ENCODE measurements at places on chromosomes 7 and 10.

DNA sequence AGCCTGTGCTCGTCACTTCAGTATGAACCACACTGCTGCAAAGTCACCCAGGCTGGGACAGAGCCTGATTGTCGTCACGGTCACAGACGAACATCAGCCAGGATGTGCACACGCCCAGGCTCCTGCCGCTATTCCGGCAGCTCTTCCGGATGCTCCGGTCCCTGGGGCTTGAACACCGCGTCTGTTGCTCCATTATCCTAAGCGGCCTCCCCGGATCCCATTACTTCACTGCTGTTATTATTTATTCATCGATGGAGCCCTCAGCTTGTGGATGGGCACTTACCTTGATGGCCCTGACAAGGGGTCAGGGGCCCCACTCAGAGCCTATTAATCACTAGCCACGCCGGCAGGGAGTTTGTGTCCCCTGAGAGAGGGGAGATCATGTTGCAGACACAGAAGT lies 120.8 kb upstream of the PCBD1 start:
- no peak for DNase-seq

DNA sequence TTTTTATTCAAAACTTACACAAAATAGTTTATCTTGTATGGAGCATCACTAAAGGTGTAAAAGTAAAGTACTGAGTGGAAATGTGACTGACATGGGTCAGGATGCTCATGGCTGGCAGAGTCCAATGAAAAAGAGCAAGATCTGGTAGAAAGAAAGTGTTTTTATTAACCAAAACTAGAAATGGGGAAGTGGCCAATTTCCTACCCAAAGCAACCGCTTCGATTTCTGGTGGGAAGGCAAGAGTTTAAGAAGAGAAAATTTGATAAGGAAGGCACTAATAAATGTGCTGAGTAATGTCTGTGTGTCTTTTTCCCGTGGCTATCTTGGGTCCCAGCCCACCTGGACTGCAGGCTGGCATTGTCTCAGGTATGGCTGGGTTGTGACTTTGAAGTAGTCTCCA lies 277.7 kb downstream of the ANKRD7 start:
- DNase-seq, result no peak

DNA sequence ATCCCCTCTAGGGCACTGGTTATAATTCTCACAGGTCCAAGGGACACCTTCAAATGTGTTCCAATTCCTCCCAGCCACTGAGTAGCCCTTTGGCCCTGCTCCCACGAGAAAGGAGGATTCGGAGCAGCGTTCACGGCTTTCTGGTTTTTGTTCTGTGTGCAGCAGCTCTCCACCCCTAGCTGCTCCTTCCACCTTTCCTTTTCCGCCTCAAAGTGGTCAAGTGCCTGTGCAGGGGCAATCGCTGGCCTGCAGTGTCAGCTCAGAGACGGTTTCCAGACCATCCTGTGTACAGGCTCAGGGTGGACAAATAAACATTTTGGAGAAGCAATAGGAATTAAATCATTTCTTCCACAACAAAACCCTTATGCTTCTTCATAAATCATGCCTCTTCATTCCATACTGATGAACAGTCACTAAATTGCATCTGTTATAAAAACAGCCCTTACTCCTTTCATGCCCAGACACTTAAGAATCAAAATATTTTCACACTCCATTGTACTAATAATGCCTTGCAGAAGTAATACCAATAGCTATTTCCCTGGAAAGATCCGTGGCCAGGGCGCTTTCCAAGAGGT lies 1.1 kb downstream of the KIAA1549 start:
- no peak for DNase-seq

DNA sequence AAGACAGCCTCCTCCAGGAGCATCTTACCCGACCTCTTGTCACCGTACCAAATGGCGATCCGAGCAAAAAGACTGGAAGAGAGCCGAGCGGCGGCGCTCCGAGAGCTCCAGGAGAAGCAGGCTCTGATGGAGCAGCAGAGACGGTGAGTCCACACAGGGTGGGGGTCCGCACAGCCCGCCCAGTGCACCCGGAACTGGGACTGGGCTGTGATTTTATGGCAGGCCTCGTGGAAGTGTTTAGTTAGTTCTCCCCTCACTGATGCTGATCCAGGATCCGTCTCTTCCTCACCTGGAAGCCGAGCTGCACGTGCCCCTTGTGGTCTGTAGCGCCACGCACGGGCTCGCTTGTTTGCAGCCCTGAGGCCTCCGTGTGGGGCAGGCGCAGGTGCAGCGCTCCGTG lies 19.6 kb downstream of the LRRC27 start:
- DNase-seq, result no peak

DNA sequence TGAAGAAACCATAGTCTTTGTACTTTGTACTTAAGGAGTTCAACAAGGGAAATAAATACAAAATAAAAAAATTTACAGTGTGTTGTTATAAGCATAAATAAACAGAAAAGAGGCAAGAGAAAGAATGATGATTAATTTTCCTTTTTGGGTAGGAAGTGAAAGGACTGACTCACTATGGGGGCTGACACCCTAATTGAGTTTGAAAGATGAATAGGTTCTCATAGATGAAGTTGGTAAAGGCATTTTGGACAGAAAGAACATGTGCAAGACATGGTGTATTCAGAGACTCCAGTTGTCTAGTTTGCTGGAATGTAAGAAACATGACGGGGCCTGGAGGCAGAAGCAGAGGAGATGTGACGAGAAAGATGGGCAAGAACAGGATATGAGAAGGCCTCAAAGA lies 83.7 kb downstream of the VPS50 start:
- no peak for DNase-seq

DNA sequence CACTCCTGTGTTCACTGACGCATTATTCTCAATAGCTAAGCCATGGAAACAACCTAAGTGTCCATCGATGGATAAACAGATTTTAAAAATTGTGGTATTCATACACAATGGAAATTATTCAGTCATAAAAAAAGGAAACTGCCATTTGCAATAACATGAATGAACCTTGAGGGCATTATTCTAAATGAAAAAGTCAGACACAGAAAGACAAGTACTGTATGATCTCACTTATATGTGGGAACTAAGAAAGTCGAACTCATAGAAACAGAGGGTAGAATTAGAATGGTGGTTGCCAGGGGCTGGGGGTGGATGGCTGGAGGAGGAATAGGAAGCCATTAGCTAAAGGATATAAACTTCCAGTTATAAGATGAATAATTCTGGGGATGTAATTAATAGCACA lies 71.8 kb downstream of the JAZF1 start:
- no peak for DNase-seq

GRCh38 chr10:133388236-133388972 lies 5.6 kb upstream of the MTG1 start:
- no peak for DNase-seq

- no peak for DNase-seq
Measured at GRCh38 chr7:106127984-106128780, 16.1 kb upstream of the SYPL1 start.

- no peak for DNase-seq
Measured at GRCh38 chr7:101377189-101377736, 14.6 kb downstream of the COL26A1 start.

DNA sequence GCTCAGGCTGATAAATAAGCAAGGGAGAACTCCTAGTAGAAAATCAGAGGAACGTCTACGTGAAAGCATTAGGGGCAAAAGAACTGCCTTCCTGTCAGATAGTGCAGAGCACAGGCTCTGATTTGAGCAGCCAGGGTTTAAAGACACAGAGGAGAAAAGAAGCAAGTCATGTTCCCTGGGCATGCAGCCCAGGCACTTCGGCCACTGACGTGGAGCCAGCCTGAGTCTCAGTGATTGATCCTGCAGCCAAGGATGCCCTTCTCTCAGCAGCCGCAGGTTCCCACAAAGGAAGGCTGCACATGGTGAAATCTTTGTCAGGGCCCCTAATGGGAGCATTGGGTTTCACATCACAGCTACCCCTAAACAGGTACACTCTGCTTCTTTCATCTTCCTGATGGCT lies 161.7 kb upstream of the HPS1 start:
- no peak for DNase-seq

- DNase-seq, result no peak
Measured at GRCh38 chr10:62453274-62453673, 79.1 kb downstream of the ZNF365 start.

- DNase-seq, result no peak
Measured at GRCh38 chr10:49690698-49691356, 11.4 kb downstream of the C10orf53 start.

GRCh38 chr7:1665549-1666316 lies 4.3 kb upstream of the ELFN1 start:
- no peak for DNase-seq

- no peak for DNase-seq
Measured at GRCh38 chr10:35992107-35992506, 350.0 kb upstream of the FZD8 start.

DNA sequence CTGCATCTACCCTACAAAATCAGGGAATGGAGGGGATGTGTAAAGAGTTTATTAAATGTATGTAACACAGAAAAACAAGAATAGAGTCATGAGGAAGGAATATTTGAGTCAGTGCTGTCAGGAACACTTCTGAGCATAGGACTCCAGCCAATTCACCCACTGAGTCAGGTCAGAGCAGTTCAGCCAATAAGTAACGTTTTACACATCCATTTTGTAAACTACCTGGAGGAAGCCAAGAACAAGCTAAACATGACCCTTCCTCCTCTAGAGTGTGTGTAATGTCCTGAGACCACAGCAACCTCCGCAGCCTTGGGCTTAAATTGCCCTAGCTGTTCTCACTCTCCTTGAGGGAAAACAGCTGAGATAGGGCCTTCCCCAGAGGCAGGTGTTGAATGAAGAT lies 691.5 kb upstream of the LRRN3 start:
- DNase-seq, result no peak

GRCh38 chr7:16660702-16661464 lies 14.9 kb downstream of the BZW2 start:
- DNase-seq, result no peak

GRCh38 chr10:62815381-62816075 lies 638 bp downstream of the EGR2 start:
- peak; percentile 25 for DNase-seq

GRCh38 chr7:140621401-140622021 lies 19.1 kb downstream of the DENND2A start:
- no peak for DNase-seq
